ENCODE measurements at places on chromosomes 7 and 10.

DNA sequence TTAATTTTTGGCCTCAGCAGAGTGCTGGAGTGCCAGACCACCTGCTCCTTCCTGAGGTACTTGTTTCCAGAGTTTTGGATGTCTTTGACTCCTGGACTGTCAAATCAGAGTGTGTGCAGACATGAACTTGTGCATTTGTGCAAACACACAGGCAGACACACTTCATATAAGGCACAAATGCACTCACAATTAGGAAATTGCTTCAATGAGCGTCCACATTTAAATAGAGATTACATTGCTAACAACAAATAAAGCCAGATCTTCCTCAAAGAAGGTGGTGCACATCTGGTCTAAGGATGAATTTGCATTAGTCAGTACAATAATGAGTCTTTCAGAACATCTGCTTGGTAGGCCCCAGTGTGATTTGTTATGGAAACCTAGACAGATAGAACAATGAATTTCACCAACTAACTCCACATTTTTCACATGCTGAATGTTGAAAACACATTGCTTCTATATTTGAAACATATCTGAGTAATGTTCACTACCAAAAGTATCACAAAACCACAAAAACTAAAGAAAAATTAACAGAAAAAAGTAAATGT lies 266.7 kb upstream of the INHBA start:
- DNase-seq: no peak

DNA sequence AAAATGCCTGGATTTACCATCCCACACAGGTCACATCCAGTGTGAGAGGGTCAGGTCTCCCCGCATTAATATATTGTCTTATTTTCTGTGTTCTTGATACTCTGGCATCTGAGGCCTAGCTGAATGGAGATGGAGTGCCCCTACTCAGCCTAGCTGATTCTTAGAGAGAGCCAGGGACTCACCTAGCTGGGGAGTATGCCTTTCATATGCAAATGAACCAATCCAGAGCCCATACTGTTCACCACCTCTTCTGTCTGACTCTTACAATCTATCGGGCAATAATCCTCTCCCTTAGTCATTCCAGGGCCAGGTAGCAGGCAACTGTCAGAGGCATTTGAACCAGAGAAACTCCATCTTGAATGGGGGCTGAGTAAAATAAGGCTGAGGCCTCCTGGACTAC lies 46.3 kb downstream of the LBX1 start:
- no peak for DNase-seq

DNA sequence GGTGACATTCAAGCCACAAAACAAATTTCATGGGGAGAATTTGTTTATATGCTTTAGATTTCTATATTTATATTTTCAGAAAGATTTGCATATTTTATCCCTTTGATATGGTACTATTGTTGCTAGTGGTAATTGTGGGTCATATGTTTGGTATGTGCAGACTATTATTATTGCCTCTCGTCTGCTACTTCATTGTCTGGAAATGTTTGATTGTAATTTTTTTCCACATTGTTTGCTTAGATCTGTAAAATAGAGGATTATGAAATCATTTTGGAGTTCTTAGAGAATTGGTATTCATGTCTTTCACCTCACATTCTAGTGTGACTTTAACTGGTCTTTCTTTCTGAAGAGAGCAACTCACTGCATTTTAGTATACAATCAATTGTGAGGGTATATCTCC lies 44.7 kb downstream of the MYO3A start:
- no peak for DNase-seq

GRCh38 chr10:12954866-12955265 lies 46.6 kb downstream of the CCDC3 start:
- no peak for DNase-seq

DNA sequence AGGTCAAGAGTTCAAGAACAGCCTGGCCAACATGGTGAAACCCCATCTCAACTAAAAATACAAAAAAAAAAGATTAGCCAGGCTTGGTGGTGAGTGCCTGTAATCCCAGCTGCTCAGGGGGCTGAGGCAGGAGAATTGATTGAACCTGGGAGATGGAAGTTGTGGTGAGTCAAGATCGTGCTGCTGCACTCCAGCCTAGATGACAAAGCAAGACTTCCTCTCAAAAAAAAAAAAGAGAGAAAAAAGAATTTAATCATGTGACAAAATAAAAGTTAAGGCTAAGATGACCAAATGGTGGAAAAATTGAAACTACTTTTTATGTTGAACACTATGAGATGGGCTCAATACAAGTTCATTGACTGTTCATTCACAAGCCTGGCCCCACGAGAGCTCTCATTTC lies 141.1 kb upstream of the WDR11 start:
- DNase-seq: no peak

DNA sequence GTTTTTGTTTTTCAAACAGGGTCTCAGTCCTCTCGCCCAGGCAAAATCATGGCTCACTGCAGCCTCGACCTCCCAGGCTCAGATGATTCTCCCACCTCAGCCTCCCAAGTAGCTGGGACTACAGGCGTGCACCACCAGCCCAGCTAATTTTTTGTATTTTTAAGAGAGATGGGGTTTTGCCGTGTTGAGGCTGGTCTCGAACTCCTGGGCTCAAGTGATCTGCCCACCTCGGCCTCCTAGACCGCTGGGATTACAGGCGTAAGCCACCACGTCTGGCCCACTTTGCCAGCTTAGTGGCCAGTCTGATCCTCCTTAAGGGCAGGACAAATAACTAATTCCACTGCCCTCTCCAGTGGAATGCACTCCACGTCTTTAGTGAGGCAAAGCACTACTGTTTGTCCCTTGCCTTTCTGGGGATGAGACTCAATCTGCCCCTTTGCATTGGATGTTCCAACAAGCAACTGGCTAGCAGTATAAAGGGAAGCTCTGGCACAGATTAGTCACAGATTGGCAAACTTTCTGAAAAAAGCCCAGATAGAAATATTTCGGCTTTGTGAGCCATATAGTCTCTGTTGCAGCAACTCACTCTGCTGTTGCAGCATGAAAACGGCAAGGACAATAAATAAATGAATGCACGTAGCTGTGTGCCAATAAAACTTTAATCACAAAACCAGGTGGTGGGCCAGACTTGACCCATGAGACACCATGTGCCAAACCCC lies 143.8 kb upstream of the RHEB start:
- DNase-seq: no peak

GRCh38 chr10:73956476-73957359 lies 41.2 kb upstream of the VCL start:
- peak; percentile 33 for DNase-seq

- DNase-seq: no peak
These were observed 7.5 kb upstream of the ATP6V0E2 start for GRCh38 chr7:149866139-149866778.

DNA sequence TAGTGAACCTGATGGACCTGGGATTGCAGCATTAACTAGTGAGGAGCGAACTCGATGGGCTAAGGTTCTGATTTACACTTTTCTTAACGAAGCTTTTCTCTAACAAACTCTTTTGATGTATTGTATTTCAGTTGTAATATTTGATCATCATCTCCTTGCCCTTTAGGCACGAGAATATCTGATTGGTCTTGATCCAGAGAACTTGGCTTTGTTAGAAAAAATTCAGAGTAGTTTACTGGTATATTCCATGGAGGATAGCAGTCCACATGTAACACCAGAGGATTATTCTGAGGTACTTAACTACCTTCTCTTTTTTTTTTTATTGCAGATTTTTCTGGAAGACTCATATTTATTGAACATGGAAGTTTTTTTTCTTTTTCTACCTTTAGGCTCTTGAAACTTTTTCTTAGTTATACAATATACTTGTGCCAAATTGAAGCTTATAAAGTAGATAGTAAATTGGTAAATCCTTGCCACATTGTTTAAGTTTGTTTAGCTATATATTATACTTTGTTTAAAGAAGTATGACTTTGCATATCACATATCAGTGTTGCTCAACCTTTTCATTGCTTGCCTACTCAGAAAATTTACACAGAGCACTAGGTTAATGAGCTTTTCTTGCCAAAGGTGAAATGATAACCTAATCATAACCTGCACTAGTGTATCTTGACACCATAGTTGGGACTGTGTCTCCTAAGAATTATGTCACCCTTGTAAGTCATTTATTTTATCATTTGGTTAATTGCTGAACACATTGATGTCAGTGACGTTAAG lies 30.4 kb downstream of the CROT start:
- DNase-seq: no peak

GRCh38 chr10:127833804-127834203 lies 58.9 kb downstream of the CLRN3 start:
- no peak for DNase-seq

DNA sequence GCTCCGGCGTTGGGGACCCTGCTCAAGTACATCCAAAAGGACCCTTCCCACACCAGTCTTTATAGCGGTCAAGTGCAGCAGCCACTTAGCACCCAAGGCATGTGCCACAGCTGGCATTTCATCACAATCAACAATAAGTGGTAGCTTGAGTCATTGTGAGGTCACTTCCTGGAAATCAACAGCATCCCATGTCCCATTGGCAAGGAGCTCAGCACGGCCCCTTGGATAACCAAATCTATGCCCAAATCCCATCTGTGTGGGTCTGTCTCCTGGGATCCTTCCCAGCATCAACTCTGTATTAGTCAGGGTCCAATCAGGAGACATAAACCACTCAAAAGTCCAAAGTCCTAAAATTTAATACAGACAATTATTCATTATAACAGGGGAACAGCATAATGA lies 27.1 kb downstream of the MDH2 start:
- DNase-seq: peak; percentile 66

DNA sequence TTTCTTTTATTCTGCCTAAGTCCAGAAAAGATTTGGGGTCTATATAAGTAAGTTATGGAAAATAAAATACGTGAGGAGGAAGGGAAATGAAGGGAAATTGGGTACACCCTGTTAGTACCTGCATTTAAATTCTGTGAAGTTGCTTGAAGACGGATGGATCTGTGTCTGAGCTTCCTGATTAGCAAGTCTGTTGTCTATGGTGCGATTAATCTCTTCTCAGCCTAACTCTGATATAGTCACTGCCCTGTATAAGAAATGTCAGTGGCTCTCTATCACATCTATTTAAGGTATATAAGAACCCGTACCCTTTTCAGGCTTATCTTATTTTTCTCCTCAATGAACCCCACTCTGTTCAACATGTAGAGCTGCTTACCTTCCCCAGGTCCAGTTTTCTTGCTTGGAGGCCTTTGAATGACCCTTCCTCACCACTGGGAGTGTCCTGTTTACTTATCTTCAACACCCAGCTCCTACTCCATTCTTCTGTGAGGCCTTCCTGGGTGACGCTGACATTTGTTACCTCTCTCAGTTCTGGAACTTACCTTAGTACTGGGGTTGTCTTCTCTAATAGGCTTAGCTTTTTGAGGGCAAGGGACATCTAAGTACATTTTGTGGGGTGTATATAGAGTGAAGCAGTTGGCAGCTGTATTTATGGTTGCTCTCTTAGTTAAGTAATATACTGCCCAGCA lies 149.6 kb upstream of the PRPS1L1 start:
- DNase-seq: no peak

GRCh38 chr10:87960230-87960629 lies 96.8 kb downstream of the PTEN start:
- peak; percentile 85 for DNase-seq

GRCh38 chr10:60618861-60619260 lies 159.4 kb upstream of the CDK1 start:
- DNase-seq: no peak

DNA sequence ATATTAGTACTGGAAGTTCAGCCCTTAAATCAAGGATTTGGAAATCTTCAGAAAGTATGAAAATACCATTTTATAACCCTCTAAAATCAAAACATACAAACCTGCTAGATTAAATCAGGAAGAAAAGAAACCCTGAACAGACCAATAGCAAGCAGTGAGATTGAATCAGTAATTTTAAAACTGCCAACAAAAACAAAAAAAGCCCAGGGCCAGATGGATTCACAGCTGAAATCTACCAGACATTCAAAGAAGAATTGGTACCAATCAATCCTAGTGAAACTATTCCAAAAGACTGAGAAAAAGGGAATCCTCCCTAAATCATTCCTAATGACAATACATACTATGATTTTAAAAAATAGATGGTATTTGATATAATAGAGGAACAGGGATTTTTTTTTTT lies 70.1 kb downstream of the MCU start:
- no peak for DNase-seq

- no peak for DNase-seq
These were observed 467 bp downstream of the MMRN2 start for GRCh38 chr10:86956848-86957448.

GRCh38 chr7:33471636-33472242 lies 342.4 kb downstream of the BBS9 start:
- DNase-seq: no peak

All from ELR (cell line).